Activated naive CD4-positive, alpha-beta T cell treated with anti-CD3 and anti-CD28 coated beads, Interleukin-2, amount 10 ng/mL, durations not matched to agents 7 days and 5 days (primary cell): ENCODE measurements at places on chromosomes 12 and 14.

- no peak for DNase-seq
Measured at GRCh38 chr12:45849289-45849688, 119.8 kb downstream of the ARID2 start.

DNA sequence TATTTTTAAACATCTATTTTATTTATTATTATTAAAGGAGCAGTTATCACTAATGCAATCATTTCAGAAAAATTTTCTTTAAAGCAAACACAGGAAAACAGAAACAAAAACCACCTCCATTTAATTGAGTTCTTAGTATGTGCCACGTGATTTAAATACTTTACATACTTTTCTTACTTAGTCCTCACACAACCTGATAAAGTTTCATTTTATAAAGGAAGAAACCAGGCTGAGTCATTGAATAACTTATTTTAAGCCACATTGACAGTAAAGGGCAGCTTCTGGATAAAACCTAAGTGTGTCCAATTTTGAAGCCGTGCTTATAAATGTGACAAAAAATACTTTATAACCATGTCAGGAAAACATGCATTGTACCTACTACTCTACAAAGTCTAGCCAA, 57.1 kb upstream of the PCED1B start:
- no peak for DNase-seq

DNA sequence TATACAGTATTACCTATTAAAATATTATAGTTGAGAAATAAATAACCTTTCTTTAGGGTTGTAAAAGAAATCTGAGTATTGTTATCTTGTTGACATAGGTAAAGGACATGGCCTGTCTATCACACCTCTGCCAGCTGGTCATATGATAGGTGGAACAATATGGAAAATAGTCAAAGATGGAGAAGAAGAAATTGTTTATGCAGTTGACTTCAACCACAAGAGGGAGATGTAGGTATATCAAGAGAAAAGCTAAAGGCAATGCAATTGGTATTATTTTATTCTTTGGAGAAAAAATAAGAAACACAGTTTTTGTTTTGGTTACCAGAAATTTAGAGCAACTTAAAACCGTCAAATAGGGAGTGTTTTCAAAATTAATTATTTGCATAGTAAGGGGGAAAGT, 13.5 kb downstream of the CPSF2 start:
- DNase-seq: no peak

DNA sequence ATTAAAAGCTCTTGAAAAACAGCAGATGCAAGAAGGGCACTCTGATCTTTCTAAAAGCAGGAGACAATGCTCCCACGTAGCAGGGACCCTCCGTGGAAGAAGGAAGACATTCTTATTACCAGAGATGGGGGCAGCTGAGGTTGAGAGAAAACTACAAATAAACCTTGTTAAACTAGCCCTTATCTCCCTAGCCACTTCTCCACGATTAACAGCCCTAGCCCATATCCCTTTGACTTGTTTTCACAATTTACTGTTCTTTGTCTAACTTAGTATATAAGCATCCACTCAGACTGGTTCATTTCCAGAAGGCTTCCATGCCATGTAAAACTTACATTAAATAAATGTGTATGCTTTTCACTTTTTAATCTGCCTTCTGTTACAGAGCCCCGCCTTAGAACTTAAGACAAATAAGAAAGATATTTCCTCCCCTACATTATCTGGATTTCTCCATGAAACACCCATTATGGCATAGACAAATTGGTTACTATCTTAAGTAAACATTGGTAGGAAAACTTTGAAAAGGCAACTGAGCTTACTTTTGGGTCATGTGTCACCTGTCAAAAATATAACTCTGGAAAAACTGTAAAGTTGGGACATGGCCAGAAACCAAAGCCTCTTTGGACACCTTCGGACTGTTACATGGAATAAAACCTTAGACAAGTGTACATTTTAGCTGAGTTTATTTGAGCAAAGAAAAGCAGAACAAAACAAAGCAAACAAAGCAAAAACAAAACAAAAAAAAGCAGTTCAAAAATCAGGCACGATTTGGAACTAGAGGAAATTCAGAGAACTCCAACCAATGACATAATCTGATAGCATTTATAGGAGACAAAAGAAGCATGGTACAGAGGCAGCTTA, 4.9 kb upstream of the RNASE1 start:
- DNase-seq: no peak

GRCh38 chr12:113598815-113599406, 127.2 kb upstream of the LHX5 start:
- DNase-seq: no peak

GRCh38 chr12:31277081-31277480, 48.9 kb downstream of the SINHCAF start:
- DNase-seq: no peak

- DNase-seq: no peak
Measured at GRCh38 chr12:80861641-80862378, 75.9 kb downstream of the LIN7A start.

GRCh38 chr12:49293056-49293956, 1.6 kb upstream of the PRPH start:
- DNase-seq: no peak

DNA sequence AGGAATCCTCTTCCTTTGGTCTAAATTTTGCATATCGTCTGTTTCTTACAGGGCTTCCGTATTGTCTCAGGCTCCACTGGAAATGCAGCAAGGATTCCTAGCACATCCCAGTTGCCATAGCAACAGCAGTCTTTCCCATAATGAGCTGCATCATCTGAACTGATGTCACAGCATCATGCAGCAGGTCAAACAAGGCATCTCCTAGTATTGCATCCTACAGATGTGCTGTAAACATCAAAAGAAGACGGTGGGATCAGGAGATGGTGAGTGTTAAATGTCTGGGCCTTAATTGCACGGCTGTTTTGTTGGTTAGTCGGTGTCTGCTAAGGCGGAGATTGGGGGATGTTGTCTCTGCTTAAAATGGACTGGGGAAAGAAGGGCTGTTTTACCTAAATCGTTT, at the start of gene AKAP6:
Gene AKAP6, plus strand, starts transcription at position 153 of the 400 bp plus-strand sequence. CDS start 104,196 bp downstream, outside the sequence.
- no peak for DNase-seq

DNA sequence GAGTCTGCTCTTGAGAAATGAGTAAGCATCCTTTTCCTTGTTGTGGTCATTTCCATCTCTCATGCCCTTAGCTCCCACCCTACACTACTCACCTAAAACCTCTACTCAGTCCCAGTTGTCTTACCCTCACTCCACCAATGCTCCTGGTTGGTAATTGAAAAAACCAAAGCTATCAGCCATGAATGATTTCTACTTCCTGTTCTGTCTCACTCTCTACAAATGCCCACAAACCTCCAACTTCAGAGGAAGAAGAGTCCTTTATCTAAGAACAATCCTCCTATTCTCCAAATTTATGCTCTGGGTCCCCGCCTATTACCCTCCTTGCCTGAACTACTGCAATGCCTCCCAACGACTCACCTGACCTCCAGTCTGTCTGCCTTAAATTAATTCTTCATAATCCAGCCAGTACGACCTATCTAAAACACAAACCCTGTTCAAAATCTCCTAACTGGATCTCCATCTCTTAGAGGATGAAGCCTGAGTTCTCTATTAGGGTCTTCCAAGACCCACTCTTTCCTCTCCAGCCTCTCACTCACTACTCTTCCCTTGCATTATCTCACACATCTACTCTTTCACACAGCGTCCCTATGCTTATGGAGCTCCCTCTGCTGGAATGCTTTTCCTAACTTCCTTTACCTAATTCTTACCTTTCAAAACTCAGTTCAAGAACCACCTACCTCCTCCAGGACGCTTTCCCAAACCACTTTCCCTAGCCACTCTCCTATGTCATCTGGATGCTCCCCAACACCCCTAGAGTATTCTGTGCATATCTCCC, 2.2 kb downstream of the DHRS1 start:
- DNase-seq: no peak

- DNase-seq: no peak
Measured at GRCh38 chr14:100552524-100553125, 34.6 kb downstream of the BEGAIN start.

DNA sequence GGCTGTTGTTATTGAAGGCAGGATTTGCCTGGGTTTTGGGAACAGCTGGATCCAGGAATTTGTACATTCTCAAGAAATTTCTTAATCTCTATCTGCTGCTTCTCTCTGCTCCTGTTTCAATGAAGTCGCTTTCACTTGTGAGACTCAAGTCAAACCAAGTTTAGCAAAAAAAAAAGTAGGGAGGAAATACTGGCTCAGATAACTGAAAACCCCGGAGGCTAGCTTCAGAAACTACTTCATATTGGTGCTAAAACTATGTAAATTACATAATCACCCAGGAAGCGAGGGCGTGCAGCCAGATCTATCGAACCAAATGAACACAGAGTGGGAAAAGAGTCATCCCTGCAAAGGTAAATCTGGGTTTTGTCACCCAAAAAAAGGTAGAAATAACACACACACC, 68.3 kb upstream of the FICD start:
- no peak for DNase-seq

- no peak for DNase-seq
Measured at GRCh38 chr12:31880340-31880739, 78.9 kb upstream of the RESF1 start.

GRCh38 chr12:126295652-126296051, 1230.4 kb downstream of the AACS start:
- DNase-seq: no peak

- no peak for DNase-seq
Measured at GRCh38 chr12:129331356-129332085, 478.2 kb downstream of the GLT1D1 start.

GRCh38 chr14:92900660-92901059, 22.3 kb upstream of the CHGA start:
- DNase-seq: no peak

GRCh38 chr12:19190292-19191031, 60.9 kb downstream of the PLEKHA5 start:
- no peak for DNase-seq

DNA sequence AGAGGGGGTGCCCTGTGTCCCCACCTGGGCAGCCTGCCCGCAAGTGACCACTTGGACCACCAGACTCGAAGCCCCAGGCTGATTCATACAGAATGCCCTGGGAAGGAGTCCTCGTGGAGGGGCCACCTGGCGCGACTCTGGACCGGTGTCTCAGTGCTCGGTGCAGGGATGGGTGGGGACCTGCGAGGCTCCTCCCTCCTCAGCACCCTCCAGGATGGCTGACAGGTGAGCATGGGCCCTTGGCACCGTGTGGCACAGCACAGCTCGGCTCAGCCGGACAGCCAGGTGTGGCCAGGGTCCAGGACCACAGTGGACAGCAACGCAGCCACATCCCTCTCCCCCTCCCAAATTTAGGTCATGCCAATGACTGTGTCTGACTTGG, 44.5 kb downstream of the CCNK start:
- DNase-seq: peak; percentile 30

- no peak for DNase-seq
Measured at GRCh38 chr12:103442822-103443221, 52.9 kb downstream of the C12orf42 start.

GRCh38 chr14:36975834-36976233, 196.6 kb downstream of the SLC25A21 start:
- DNase-seq: no peak

DNA sequence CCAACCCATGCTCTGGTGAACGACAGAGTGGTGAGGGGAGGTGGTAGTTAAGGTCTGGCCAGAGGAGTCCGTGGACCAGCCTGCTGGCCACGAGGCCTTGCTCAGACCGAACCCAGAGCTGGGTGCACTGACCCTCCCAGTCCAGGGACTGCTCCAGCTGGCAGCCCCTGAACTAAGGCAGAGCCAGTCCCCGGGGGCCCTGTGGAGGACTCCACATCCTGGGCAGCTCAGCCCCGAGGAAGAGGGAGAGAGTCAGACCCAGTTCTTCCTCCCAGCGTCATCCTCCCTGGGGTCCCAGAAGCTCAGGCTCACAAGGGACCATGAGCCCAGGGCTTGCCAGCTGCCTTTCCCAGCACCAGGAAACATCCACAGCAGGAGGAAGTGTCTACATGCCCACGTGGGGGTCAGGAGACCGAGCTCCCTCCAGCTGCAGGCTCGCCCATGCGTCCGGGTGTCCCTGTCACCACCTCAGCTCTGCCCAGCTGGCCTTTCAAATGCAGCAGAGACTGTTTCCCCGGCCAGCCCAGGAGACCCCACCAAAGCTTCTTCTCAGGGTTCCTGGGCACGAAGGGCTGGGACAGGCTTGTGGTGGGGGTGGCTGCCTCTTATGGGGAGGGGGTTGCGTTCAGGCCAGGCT, 194.4 kb downstream of the KIF26A start:
- no peak for DNase-seq

- DNase-seq: no peak
Measured at GRCh38 chr12:129696926-129697325, 206.9 kb downstream of the TMEM132D start.

- no peak for DNase-seq
Measured at GRCh38 chr12:75205558-75205957, 4.1 kb downstream of the KCNC2 start.

DNA sequence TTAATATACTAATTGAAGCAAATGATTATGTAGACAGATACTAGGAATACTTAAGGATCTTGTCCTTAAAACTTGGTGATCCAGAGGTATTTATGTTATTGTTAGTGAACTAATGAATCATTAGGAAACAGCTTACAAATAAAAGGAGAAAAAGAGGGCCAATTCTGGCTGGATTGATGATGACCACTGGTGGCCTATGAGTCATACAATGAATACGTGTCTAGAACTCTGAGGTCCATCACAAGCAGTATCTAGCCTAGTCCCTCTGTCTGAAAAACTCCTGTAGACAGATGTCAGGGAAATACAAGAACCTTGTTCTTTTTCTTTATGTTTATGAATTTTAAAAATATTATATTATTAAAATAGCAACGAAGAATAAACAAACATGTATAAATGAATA, 51.7 kb upstream of the RTL1 start:
- no peak for DNase-seq

- no peak for DNase-seq
Measured at GRCh38 chr14:76773956-76774820, 12.9 kb downstream of the VASH1 start.

- DNase-seq: no peak
Measured at GRCh38 chr14:22791301-22791700, 23.9 kb downstream of the SLC7A7 start.

DNA sequence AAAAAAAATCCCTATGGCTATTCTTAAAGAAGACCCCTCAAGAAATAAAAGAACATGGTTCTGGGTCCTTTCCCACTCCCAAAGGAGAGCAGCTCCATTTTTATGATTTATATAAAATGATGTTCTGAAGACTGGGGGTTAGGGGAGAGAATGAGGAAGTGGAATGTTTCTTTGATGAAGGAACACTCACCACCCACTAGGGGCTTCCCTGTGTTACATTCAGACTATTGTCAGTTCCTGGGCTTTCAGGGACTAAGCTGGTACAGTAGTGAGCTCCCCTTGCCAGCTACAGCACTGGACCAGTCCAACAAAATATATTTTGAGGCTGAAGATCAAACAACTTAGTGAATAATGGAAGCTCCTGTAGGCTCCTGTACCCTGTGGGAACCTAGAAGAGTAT, 98.9 kb downstream of the HMGA2 start:
- DNase-seq: no peak
